Activated CD8-positive, alpha-beta memory T cell treated with anti-CD3 and anti-CD28 coated beads, Interleukin-2, amount 50 U/mL, for 4 hours (primary cell): ENCODE measurements at places on chromosomes 7 and 10.

DNA sequence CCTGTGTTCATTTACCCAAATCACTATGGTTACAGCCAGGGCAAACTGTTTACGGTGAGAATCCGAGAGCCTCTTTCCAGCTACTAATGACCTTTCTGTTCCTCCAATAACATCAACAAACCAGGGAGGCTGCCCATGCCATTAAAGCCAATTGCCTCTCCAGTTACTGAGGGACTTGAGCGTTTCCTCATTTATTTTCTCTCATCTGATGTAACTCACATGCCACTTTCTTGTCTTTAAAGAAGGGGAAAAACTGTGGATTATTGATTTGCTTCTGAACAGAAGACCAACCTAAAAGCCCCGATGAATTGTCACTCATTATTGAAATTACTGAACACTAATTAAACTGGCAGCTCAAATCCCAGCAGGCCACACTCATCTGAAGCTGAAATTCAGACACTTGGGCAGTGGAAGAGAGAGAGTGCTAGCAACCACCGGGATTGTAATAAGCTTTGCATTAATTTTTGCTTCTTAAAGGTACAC lies 595.8 kb upstream of the MKI67 start:
- no peak for DNase-seq

- DNase-seq: no peak
Observed at GRCh38 chr10:49803988-49804387, 41.9 kb upstream of the OGDHL start.

DNA sequence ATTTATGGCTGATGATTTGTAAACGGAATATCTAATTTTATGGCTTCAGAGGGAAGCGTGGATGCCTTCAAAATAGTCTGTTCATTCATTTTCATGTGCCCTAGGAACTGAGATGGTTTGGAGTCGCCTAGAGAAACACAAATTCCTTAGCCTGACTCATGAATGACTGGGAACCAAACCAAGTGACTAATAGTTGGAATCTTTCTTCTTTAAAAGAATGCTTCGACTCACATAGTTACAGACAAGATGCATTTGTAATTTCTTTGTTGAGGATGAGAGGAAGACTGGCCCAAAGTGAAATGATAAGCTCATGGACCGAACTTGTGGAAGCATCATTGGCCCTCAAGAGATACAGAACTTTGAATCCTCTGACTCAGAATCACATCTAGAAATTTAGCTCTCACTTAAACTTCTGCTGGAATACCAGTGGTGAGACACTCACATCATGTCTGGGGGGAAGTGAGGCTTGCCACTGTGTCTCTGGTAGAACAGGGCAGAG lies 1107.2 kb downstream of the NRG3 start:
- no peak for DNase-seq

DNA sequence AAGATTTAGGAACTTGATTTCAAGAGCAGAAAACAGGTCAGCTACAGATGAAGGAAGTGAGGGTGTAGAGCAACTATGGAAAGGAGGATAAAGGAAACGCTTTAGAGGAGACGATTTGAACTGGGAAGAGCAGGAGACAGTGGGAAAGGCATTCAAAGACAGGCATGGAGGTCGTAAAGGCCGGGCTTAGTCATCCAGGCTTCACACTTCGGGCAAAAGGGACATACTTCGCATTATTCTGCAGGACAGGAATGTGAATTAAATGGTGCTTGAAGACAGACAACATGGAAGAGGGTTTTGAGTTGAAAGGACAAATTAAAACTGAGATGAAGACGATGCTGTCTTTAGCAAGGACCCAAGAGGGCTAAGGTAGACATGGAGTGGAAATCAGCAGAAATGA lies 8.1 kb downstream of the FAM171A1 start:
- DNase-seq: no peak

DNA sequence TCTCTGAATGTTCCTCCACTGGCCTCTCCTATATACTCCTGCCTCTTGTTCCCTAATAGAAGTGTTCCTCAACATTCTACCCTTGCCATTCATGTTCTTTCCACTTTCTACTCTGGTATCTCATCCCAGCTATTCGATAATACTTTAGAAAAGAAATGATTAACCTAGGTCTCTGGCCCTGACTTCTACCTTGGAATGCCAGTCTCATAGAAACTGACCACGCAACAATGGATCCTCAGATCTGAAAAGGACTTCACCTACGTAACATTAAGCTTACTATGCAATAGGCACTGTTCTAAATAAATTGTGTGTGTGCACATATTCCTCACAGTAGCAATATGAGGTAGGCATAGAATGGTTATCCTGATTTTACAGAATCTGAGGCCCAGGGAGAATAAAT lies 234.5 kb downstream of the DNAJC1 start:
- DNase-seq: no peak

- no peak for DNase-seq
Observed at GRCh38 chr10:129101232-129101980, 365.6 kb upstream of the MGMT start.

- DNase-seq: no peak
Observed at GRCh38 chr7:73668886-73669230, 1.2 kb downstream of the VPS37D start.

DNA sequence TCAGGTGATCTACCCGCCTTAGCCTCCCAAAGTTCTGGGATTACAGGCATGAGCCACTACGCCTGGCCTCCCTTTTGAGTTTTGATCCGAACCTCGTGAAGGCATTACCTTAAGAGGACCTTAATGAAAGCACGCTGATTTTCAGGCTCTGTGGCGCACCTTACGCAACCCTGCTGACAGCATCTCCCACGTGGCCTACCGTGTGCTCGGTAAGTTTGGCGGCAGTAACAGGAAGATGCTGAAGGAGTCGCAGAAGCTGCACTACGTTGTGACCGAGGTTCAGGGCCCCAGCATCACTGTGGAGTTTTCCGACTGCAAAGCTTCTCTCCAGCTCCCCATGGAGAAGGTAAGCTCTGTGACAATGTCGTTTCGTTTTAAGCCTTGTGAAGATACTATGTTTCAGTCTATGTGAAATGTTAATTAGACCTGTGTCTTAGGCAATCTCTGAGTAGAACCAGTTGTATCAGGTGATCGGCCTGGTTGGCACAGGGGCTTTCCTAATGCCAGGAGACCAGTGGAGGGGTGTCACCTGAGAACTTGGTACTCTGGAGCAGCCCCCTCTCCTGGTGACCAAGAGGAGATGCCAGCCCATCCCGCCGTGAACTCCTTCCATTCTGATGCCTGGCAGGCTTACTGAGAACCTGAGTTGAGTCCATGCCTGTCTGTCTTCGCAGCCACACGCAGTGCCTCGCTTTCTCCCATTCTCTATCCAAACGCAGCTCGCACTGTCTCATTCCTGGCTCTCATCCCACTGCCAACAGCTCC lies 43.5 kb downstream of the TRRAP start:
- DNase-seq: no peak

- DNase-seq: no peak
Observed at GRCh38 chr10:78937800-78938694, 130.7 kb upstream of the ZMIZ1 start.

DNA sequence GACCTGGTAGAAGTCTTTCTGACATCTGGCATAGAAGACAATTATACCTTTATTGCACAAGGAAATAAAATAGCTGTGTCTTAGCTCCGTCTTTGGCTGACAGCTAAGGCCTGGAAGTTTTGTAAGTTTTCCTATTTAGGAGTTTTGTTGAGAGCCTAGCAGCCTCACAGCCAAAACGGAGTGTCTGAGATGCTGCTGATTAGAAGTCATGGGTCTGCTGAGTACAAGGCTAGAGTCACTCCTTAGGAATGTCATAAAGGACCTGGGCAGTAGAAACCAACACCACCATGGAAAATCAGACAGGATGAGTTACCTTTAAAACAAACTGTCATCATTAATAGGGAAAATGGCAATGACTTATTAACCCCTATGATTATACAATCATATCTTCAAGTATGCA lies 442.5 kb downstream of the KCNMA1 start:
- no peak for DNase-seq

- no peak for DNase-seq
Observed at GRCh38 chr10:111962951-111963350, 220.6 kb downstream of the GPAM start.

- DNase-seq: peak; percentile 57
Observed at GRCh38 chr10:33008499-33009243, 50.6 kb upstream of the ITGB1 start.

- DNase-seq: no peak
Observed at GRCh38 chr7:340200-340937, 50.4 kb downstream of the FOXL3 start.

DNA sequence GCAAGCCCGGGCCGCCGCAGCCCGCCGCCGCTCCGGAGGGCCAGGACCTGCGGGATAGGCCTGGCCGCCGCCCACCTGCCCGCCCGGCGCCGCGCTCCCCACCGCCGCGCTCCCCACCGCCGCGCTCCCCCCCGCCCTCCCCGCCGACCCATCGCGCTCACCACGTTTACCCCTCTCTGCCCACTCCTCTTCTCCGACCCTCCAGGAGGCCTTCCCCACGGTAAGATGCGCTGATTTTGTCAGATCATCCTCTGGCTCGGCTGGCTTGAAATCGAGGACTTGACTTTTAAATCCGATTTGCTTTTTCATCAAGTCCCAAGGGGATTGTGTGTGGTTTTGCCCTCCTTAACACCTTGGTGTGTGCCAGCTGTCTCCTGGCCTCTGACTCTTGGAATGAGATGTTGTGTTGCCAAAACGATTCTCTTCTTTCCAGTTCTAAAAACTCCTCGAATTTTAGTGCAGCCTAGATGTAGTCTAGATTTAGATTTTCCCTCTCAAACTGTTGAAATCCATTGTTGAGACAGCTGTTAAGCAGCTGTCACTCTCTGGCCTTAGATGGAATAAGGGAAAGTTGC lies 738 bp downstream of the POM121 start:
- DNase-seq: no peak

DNA sequence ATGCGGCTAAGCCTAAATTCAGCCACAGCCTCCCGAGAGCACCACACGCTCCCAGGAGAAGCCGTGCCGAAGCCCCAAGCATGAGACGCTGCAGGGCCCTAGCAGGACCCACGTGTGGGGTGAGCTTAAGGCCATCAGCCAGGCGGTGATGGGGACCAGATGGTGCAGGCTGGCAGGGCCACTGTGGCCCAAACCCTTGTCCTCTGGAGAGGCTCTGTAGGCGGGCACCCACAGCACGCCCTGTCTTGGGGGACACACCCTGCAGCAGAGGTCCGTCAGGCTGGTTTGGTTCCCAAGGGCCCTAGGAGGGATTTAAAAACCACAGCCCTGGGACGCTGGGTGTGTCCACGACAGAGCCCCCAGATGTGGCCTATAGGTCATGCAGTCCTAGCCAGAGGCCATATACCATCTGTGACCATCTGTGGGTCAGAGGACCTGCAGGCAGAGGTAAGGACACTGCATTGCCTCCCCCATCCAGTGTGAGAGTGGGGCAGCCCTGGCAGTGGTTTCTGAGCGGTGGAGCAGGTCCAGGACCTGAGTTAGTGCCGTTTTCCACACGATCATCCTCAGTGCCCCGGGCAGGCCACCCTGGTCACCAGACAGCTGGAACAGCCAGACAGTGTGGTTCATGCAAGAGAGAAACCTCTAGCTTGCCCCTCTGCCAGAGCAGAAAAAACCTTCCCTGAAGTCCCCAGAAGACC lies 39.6 kb upstream of the INPP5A start:
- no peak for DNase-seq

- no peak for DNase-seq
Observed at GRCh38 chr7:51059504-51060142, 257.0 kb downstream of the COBL start.

GRCh38 chr7:157547102-157547501 lies 210.3 kb downstream of the DNAJB6 start:
- DNase-seq: peak; percentile 3

GRCh38 chr7:20343941-20344340 lies 13.2 kb downstream of the ITGB8 start:
- no peak for DNase-seq

- DNase-seq: no peak
Observed at GRCh38 chr7:45691155-45691656, 117.0 kb downstream of the ADCY1 start.

- DNase-seq: no peak
Observed at GRCh38 chr10:72316748-72317435, 37.8 kb downstream of the DNAJB12 start.

DNA sequence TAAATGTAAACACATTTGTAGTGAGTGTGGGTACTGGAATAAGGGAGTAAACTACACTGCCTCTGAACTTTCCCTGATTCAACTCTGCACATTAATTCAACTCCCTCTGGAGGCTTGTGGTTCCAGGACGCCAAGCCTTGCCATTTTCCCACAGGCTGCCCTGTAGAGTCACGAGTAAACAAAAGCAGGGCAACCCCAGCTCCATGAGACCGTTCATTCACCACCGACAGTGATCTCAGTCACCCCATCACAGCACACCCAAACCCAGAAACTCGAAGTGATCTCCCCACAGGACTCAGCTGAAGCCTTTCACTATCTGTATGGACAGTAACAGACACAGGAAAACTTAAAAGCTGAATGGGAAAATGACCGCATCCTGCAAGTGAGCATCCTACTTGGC lies 218.8 kb upstream of the FRMD4A start:
- no peak for DNase-seq

DNA sequence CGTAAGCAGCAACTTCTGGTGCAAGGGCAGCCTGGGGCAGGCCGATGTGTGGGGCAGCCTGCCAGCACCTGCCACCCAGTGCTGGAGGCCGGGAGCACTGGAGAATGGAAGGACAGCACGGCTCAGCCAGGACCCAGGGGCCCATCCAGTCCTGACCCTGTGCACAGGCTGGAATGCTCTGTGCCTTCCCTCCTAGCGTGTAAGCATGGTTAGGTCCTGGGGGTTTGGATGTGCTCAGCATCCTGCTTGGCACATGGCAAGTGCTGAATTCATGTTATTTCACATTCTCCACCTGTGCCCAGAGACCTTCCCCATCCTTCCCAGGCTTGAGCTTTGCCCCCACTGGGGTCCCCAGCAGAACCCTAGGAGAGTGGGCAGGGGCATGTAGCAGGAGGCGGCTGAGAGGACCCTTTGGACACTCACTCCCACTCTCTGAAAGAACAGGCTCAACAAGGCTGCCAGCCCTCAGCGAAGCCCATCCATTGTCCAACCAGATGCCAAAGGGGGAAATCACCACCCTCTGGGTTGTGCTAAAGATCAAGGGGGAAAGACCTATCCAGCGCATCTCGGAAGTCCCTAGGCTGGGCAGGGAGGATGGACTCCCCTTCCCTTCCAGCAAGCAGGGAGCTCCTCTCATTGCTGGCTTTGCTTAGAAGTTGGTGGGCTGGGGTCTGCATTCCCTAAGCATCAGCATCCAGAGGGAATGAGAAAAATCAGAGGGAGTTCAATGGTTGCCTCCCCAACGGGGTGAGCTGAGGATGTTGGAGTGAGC lies 29.7 kb downstream of the ANXA8 start:
- DNase-seq: no peak

- DNase-seq: no peak
Observed at GRCh38 chr10:102780527-102780808, 36.7 kb downstream of the WBP1L start.

GRCh38 chr10:127175357-127176110 lies 20.9 kb downstream of the INSYN2A start:
- no peak for DNase-seq

GRCh38 chr10:71648254-71648932 lies 71.2 kb downstream of the C10orf105 start:
- no peak for DNase-seq

- DNase-seq: no peak
Observed at GRCh38 chr10:47401210-47401609, 17.1 kb upstream of the ZNF488 start.
